ENCODE measurements at places on chromosomes 1 and 21.

- no peak for DNase-seq
Observed at GRCh38 chr1:108016451-108016920, 51.5 kb upstream of the VAV3 start.

- no peak for DNase-seq
Observed at GRCh38 chr1:112431038-112431437, 35.0 kb downstream of the CTTNBP2NL start.

- no peak for DNase-seq
Observed at GRCh38 chr1:210650403-210650802, 321.7 kb downstream of the HHAT start.

GRCh38 chr1:24103408-24103807 lies 8.5 kb downstream of the MYOM3 start:
- DNase-seq, result no peak

Data from right renal pelvis (tissue), 4 donors.